ENCODE measurements at places on chromosomes 7 and 10.

GRCh38 chr7:33044986-33045385 is 17.6 kb downstream of the NT5C3A start:
- no peak for DNase-seq

DNA sequence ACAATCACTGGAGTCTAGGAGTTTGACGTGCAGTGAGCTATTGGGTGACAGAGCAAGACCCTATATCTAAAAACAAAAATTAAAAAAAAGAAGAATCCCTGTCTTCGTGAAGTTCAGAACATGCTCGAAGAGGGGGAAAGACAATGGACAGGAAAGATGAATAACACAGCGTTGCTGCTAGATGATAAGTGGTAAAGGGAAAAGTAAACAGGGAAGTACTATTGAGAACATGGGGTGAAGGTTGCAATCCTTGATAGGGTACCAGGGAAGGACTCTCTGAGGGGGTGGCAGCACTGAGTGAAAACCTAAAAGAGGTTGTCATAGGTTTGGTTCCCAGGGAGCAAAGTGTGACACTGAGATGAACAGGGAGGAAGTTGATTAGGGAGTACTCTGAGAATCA is 2.8 kb upstream of the ABRAXAS2 start:
- no peak for DNase-seq

DNA sequence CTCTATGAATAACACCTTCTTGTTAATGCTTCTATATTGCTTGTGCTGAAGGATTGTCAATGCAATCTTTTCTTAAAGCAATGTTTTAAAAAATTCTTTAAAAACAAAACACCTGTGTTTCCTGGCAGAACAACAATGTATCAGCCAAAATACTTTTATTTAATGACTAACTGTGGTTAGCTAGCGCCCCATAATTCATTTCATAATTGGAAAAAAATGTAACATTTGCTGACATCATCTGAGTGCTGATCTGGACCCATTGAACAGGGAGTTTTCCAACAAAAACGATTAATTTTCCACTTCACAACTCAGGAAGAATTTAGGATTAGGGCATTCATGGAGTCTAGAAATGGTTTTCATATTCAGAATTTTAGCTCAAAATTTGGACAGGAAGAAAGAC is 137.6 kb upstream of the CDK6 start:
- no peak for DNase-seq

DNA sequence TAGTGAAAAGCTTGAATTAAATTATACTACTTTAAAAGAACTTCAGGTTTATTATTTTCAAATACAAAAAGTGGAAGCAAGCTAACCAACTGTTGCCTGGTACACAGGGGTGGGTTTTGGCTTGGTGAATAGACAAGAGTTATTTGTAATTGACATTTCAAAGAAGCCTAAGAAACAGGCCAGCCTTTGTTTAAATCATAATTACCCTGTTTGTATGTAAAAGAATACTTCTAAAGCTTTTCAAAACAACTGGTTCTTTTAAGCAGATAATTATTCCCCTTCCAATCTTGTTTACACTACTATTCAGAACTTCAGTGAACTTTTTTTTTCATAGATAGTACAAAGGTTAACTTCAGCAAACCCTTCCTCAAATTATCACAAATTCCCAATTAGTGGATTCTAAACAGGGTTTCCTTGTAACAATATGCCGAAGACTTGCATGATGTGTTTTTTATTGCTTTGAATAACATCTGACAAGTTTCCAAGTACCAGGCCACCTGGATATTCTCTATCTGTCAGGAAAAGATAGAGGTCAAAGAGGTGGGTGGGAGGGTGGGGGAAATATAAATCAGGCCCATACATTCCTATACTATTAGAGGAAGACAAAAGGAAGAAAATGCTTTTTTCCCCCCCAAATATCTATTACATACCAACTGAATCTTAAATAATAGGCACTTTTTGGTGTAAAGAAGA is 20.4 kb downstream of the SSMEM1 start:
- peak; percentile 39 for DNase-seq

GRCh38 chr7:149474309-149475120 is 13.7 kb upstream of the ZNF777 start:
- DNase-seq, result no peak

GRCh38 chr10:20254078-20254477 is 437.8 kb downstream of the PLXDC2 start:
- DNase-seq, result no peak

GRCh38 chr10:124906551-124907001 is 35.3 kb upstream of the ZRANB1 start:
- DNase-seq, result no peak

DNA sequence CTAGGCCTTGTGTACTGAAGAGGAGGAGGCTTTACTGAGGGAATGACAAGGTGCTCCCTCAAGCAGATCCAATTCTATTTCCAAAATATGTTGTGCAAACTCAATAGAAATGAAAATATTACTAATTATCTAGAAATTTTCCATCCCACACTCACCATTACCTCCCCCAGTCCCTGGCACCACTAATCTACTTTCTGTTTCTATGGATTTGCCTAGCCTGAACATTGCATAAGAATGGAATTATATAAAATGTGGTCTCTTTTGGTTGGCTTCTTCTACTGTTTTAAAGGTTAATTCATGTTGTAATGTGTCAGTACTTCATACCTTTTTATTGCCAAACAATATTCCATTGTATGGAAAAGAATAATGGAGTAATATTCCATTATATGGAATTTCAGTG is 18.7 kb upstream of the NUB1 start:
- no peak for DNase-seq

- DNase-seq, result no peak
Measured at GRCh38 chr7:2913760-2914387, 69.8 kb upstream of the GNA12 start.

DNA sequence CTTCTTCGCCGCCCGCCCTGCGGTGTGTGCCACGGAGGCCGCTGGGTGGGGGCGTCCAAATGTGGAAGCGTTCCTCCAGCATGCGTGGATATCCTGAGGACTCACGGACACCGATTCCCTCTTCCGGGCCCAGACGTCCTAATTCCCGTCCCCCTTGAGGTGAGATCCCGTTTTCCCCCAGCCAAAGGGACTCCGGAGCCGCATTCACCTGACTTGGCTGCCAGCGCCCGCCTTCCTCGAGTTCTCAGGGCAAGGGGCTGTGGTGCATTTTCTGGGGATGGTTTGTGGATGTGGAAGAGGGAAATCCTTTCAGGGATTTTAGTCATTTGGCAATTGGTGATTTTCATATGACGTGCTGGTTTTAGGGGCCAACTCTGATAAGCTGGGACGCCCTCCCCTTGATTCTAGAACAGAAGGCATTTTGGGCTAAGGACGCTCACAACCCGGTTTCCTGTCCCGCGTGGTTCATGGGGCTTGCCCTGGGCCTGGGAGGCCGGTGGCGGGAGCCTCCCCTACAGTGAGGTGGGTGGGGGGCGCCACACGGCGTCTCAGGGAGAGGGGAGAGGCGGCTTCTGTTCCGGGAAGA is 165.4 kb downstream of the ACTR3B start:
- no peak for DNase-seq

DNA sequence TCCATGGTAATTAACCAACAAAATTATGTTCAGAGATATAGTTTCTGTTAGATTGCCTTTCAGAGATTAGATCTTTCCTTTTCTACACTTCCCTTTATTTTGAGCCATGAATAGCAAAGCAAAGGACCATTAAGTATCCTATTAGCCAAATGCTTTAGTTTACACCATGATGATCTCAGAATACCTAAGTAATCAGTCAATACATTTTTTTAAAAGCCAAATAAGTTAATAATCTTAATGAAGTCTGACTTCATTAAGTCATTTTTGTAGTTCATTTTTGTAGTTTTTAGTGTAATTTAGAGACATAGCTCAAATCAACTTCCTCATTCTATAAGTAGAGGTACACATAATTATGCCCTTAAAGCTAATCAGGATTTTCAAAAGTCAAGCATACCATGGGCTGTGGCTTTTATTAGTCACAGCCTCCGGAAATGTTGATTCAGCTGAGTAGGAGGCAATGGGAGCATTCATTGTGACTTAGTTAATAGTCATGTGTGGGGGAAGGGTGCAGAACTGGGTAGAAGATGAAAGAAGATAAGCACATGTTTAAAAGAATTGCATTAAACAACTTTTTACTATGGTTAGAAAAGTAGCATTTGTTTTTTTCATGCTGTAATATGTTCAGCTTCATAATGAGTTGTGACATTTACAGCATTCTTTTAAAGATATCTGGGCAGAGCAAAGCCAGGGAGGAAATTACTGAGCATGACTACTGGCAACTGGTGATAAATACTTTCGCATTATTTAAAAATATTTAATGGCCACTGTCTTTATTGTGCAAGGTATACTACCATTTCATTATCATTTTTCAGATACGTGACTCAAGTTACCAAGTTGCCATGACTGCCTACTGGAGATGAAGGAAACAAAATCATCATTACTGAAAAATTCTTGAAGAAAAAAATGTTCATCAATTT is 57.3 kb upstream of the CCDC71L start:
- DNase-seq, result peak; percentile 67

DNA sequence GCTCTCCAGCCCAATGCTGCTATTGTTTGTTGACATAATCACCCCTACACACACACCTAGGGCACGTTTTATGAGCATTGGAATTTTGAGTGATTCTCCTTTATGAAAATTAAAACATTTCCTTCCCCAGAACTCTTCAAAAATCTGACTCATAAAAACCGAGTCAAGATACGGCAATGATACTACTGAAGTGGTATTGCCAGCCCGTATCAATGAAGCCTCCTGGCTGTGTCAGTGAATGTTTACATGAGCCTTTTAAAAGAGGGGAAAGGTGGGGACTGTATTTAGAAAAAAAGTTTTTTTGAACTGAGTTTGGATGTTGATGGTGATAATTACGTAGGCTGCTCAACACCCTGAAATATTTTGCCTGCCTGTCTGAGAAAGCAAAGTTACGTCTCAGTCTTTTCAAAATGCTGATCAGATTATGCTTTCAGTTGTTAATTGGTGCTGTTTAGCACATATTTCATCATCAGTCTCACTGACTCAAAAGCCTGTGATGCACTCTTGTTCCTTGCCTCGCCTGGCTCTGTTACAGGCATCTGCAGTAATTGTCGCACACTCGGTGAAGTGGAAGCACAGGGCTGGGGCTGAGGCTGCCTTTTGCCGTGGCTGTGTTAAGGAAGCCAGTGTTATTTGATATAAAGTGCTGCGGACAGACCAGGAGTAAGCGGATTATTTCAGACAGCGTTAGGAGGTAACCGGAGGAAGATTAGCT is 157.4 kb upstream of the TCF7L2 start:
- no peak for DNase-seq

DNA sequence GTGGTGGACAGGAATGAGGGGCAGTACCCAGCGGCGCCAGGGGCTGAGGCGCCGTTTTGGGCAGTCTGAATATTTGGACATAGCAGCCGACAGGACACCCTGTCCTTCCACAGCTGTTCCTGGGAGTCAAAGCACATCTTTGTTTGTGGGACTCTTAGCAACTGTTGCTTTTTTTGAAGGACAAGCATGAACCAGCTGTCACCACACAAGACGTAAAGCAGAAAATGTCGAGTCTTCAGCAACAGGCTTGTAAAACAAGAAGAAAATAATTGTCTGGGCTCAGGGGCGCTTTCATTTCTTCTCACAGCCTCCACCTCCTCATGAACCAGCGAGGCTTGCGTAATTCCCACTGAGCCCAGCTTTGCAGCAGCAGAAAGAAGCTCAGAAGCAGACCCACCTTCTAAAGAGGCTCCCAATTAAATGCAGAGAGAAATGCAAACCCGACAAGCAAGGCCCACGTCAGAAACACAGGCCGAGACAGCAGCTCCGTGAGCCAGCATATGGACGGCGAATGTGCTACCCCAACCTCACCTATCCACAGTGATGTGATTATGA is 68.9 kb upstream of the DNAAF5 start:
- DNase-seq, result no peak

- no peak for DNase-seq
Measured at GRCh38 chr10:4270116-4270515, 485.1 kb upstream of the KLF6 start.

GRCh38 chr10:6140141-6140841 is 51.5 kb downstream of the RBM17 start:
- no peak for DNase-seq

DNA sequence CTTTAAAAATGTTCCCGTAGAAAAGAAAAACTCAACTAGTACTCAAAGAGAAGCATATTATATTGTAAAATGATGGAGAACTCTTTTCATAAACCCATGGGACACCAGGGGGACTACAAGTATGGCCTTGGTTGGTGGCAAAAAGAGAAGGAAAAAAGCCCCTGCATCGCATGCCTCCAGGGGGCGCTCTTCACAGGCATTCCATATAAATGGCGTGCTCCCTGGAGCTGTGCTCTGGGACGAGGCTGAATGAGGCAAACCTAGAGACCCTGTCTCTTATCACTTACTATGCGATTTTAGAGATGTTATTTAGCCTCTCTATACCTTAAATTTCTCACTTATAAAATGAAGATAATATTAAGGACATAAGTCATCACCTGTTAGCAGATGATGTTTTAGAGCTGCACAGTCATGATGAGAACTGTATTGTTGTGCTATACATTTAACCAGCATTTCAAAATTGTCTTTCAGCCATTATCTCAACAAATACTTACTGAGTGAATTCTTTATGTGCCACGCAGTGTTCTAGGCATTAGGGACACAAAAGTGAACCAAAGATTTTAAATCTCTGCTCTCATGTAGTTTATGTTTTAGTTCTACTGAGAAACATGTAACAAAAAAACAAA is 105.8 kb downstream of the ARHGAP21 start:
- no peak for DNase-seq

GRCh38 chr7:34839645-34840044 is 181.6 kb downstream of the NPSR1 start:
- DNase-seq, result no peak

DNA sequence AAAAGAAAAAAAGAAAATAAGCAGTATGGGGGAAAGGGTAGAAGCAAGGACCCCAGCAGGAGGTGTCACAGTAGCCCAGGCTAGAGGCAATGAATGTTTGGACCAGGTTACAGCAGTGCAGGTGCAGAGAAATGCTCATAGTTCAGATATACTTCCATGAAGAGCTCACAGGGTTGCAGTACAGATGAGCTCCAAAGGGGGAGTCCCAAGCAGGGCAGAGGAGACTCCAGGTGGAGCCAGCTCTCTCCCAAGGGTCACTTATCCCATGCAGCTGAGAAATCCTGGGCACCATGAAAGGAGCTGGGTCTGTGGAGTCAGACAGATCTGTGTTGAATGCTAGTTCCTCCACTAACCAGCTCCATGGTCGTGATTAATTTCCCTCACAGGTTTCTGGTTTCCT is 174.9 kb downstream of the C7orf25 start:
- DNase-seq, result no peak

GRCh38 chr7:131819891-131820290 is 263.5 kb upstream of the PODXL start:
- no peak for DNase-seq

GRCh38 chr7:139995017-139995915 is 67.5 kb downstream of the PARP12 start:
- DNase-seq, result no peak

DNA sequence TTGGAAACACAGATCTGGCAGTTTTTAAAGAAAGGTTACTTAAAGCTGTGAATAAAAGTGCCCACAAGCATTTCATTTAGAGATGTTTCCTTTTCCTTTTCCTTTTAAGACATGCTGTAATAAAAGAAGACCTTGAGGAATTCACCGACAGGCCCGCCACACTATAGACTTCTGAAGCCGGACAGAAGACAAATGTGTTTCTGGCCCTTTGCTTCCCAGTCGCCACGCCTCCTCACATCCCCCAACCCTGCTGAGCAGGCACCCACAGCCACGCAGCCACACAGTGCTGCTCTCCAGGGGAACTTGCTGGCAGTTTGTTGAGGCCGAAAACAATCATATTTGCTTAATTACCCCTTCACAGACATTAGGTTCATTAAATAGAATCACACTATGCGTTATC is 83.4 kb downstream of the SLC25A13 start:
- DNase-seq, result peak; percentile 66
